ENCODE measurements at places on chromosomes 2 and 18.

DNA sequence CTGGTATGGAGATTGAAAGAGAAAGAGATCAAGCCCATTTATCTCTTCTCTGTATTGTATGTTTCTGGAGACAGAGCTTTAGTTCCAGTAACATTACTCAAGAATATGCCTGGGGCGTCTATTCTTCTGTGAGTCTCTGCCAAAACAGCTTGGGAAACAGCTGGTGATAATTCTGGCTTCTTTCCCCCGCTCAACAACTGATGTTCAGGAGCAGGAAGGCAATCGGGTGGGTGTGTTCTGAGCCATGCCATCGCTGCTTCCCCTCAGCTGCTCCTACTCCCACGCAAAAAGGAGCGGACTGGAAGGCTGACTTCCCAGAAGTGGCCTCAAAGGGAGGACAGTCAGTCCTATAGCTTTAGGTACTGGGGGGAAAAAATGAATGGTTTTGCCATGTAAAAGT lies 695.1 kb downstream of the PLCL1 start:
- DNase-seq = peak; percentile 83

GRCh38 chr2:44943693-44944101 lies 2.2 kb downstream of the SIX3 start:
- no peak for DNase-seq

DNA sequence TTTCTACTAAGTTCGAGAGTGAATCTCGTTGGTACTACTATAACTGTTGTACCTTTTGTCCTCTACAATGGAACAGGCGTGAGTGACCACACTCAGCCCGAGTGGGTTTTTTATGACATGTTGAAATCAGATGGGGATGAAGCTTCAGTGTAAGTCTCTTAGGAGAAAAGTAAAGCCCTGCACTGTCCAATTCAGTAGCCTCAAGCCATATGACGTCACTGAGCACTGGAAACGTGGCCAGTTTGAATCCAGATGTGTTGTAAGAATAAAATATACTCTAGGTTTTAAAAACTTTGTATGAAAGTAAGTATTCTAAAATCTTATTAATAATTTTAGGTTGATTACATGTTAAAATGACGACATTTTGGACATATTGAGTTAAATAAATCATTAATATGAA lies 101.7 kb upstream of the SP3 start:
- no peak for DNase-seq

DNA sequence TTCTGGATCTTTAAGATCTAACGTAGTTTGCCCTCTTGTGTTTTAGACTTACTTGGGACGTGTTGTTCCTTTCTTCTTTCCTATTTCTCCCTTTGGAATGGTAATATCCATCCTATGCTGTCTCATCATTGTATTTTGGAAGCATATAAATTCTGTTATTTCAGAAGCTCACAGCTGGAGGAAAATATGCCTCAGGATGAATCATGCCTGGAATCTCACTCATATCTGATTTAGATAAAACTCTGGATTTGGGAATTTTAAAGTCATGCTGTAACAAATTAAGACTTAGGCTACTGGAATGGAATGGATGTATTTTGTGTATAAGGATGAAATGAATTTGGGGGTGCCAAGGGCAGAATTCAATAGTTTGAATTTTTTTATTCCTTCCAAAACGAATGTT lies 245.2 kb upstream of the GULP1 start:
- no peak for DNase-seq

GRCh38 chr2:167943897-167944296 lies 303.5 kb downstream of the STK39 start:
- DNase-seq = peak; percentile 12

DNA sequence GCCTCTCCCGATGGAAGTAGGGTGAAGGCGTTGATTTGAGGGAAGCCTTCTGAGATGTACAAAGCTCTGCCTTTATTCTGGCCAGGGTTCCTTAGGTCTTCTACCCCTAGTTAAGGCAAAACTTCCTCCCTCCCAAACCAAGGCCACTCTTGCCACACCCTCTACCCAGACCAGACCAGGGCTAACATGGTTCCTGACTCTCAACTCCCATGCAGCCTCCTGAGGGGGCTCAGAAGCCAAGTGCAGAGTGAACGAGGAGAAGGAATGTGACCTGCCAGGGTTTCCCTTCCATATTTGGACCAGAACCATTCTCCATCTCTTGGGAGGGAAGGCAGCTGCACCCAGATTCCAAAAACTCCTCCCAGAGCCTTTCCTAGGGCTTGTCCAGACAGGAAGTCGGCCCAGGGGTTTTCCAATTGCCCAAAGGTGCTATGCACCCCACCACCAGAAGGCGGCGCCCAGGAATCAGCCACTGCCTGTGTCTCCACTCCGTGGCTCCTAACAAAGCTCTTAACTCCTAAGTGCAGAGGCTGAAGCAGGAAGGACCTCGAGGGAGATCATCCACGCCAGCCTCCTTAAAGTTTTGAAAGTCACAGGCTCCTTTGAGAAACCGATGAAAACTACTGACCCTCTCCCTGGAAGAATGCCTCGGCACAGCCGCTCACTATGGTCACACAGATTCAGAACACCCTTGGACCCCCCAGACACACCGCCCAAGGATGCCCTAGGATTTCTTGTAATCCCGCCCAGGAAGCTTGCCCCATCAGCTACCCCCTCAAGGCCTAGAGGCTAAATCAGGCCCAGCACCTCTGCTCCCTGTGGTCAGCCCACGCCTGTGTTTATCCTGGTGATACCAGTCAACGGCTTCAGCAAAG lies 157.8 kb downstream of the SMAD2 start:
- DNase-seq = peak; percentile 60

DNA sequence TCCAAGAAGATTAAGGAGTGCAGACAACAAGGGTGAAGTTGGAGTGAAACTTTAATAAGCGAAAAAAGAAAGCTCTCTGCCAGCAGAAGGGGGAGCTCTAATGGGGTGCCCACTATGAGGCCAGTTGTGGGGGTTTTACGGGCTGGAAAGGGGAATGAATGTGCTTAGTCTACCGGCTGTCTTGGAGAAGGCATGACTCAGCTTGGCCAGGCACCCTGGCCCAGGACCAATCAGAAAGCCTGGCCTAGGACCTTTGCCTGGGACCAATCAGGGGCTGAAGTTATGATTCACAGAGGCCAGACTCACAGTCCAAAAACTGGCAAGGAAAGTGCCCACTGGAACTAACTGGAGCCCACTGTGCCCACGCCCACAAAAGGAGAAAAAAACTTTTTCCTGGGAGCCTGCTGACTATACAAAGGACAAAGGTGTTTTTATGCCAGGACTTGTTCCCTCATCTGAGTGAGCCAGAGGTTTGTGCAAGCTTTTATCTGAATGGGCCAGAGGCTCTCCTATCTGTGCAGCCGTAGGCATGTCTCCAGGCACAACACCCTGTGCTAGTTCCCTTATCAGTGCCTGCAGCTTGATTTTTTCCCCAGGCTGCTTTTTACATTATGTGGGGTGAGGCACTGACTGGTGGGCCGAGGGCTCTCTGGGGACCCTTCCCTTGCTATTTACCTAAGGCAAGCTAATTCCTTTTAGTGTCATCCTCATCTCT lies 18.6 kb downstream of the CMPK2 start:
- DNase-seq = no peak

DNA sequence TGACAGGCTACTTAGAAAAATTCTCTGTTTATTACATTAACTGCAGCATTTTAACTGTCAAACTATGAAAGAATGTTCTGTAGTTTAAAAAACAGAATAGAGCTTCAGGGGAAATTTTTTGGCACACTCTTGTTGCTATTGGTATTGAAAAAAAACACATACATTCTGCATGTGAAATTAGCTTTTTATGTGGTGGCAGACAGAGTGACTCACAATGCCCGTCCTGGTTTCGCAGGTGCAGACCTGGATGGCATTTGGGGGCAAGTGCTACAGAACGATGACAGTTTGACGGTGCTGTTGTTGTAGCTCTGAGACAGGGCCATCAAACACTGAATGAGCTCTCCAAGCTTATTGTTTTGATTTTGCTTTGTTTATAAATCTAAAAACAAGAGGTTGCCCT lies 105.0 kb upstream of the MAP3K20 start:
- no peak for DNase-seq

DNA sequence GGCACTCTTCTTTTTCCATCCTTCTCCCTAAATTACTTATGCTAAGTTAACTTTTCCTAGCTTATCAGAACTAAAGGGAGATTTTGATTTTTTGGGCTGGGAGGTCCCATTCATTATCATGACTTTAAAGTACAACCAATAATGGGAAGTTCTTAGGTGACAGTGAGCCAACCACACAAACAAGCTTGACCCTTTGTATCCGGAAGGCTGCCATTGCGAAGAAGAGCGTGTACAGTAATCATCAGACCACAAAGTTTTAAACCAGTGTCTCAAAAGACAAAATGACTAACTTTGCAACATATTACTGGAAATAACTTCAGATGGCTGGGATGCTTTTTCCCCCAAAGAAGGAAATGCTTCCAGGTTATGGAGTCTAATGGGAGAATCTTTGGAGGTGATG lies 298.1 kb downstream of the TGIF1 start:
- no peak for DNase-seq

GRCh38 chr2:239298116-239298804 lies 102.6 kb downstream of the HDAC4 start:
- no peak for DNase-seq

DNA sequence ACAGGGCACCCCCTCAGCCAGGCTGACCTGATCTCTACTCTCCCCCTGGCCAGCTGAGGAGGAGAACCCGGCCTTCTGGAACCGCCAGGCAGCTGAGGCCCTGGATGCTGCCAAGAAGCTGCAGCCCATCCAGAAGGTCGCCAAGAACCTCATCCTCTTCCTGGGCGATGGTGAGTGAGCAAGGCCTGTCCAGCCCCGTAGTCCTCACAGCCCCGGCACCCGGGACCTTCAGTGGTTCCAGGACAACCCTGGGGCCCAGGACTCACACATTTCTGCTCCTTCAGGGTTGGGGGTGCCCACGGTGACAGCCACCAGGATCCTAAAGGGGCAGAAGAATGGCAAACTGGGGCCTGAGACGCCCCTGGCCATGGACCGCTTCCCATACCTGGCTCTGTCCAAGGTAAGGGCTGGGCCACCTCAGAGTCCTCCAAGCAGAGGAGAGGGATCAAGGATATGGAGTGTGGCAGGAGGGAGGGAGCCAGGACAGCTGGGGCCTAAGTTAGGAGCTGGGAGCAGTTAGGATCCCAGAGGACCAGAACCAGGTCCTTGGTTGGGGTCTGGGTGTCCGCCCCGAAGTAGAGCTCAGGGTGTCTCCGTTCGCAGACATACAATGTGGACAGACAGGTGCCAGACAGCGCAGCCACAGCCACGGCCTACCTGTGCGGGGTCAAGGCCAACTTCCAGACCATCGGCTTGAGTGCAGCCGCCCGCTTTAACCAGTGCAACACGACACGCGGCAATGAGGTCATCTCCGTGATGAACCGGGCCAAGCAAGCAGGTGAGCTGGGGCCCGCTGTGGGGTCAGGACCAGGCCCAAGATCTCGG lies 555 bp downstream of the ALPI start:
- DNase-seq = no peak

GRCh38 chr2:202780514-202781021 lies 91.0 kb downstream of the ICA1L start:
- DNase-seq = no peak

- DNase-seq = peak; percentile 3
These were observed 1081.4 kb upstream of the NRXN1 start for GRCh38 chr2:52113338-52113737.

GRCh38 chr18:57853133-57853532 lies 50.0 kb upstream of the ATP8B1 start:
- DNase-seq = no peak

DNA sequence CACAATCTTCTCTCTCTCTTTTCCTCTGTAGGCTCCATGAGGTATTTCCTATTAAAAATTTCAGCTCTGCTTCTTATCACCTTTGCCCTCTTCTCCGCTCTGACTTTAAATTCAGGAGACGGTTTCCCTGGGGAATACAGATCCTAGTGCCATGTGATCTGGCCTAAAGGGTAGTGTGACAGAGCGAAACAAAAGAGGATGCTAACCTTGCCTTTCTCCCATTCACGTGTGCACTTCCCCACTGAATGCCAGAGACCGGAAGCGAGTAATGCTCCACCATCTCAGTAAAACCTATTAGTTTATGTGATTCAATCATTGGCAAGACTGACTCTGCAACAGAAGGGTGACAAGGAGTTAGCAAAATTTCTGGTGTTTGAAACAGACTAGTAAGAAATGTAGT lies 358.3 kb downstream of the ZNF521 start:
- DNase-seq = no peak

GRCh38 chr2:40260437-40260836 lies 191.5 kb downstream of the SLC8A1 start:
- no peak for DNase-seq

- DNase-seq = peak; percentile 50
These were observed 95.2 kb upstream of the GULP1 start for GRCh38 chr2:188196343-188197008.

GRCh38 chr18:6729247-6730091 lies at the start of gene ARHGAP28:
Gene ARHGAP28 (plus strand): TSS chr18:6729716. CDS start chr18:6729822, 106 bp downstream.
- DNase-seq = peak; percentile 63

GRCh38 chr2:71882949-71883472 lies 264.7 kb downstream of the CYP26B1 start:
- DNase-seq = peak; percentile 98

- DNase-seq = no peak
These were observed 16.9 kb downstream of the WNT10A start for GRCh38 chr2:218897394-218898108.

DNA sequence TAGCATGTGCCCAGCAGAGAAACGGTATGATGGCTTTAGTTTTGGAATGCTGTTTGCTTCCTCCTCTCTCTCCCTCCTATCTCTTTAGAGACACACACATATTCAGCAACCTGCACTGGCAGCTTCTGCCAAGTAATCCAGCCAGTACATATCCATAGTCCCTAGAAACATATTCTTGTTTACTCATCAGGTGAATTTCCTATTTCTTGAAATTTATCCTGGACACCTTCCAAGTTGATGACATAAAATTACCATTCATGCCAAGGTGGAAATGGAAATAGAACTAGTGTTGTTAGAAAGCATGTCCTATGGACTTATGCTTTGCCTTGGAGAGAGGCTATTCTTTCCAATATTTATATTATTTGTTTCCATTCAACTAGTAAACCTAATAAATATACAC lies 50.9 kb upstream of the RGPD4 start:
- DNase-seq = no peak

- DNase-seq = no peak
These were observed 90.2 kb downstream of the EHD3 start for GRCh38 chr2:31324016-31324633.

DNA sequence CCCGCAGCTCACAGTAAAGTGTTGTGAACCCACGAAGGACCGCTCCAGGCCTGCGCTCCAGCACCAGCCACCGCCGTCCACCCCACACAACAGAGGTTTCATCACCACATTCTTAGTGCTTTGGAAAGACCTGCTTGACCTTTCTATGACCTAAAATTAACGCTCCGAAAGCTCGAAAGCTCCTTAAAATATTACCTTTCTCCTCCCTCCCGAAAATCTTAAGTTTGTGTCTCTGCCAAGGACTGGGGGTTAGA lies 149.2 kb downstream of the TWIST2 start:
- no peak for DNase-seq

Measured in AG10803 (cell line).